NCI-H69 (cell line): ENCODE measurements at places on chromosomes 12 and 14.

DNA sequence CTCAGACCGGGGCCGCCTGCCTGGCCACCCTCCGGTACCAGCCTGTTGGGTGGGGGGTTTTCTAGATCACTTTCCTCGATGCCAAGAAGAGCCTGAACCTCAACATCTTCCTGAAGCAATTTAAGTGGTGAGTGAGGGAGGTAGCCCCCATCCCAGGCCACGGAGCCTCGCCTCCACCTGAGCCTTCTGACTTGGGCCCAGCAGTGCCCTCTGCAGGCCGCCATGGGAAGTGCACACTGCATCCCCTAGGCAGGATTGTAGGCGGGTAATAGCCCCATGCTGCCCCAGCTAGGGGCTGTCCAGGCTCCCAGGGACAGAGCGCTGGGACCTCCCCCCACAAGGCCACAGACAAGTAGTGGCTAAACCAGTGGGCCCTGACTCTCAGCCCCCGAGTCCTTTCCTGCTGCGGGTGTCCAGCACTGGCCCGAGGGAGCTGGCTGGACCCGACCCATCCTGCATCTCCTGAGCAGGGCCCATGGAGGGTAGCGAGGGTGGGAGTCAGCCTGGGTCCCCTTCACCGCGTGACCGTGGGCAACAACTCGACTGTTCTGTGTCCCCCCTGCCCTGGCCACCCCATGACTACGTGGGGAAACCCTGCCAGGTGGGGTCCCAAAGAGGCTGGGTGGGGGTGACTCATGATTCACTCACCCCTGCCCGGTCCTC lies 15.3 kb upstream of the ADSS1 start:
- DNase-seq = peak; percentile 71

DNA sequence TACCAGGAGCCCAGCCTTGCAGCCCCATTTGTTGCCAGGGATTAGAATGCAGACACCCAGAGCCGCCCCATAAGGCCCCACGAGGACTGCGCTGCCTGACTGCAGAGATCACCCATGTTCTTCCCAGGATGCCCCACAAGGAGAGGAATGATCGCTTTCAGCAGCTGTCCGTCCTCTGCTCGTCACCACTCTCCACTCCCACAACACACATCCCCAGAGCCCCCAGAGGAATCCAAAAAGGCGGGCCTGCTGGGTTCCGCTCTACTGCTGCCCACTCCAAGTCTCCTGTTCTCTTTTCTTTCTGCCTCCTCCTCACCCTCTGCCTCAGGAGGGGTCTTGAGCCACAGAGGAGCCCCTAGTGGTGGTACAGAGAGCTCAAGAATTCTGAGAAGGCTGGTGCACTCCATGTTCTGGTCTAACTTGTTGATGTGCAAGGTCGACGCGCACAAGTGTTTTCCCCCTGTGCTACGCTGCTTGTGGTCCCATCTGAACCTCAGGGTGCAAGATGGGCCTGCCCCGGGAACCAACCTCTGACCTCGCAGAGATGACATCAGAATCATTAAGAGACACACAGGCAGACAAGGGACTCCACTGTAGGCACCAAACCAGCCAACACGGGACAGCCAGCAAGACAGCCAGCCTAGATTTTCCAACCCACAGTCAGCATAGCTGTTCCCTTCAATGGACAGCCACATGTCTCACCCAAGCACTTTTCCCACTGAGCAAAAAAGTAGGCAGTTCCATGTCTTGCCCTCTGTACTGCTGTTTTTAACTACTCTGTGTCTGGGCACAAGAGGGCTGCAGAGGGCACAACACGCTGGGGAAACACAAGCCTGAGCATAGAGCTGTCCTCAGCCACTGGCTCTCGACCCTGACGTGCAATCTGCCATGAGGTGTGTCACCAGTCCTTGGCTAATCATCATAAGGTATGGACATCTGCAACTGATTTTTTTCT lies 29.9 kb downstream of the PXN start:
- peak; percentile 45 for DNase-seq

- DNase-seq = no peak
Observed at GRCh38 chr12:92124689-92125029, 21.0 kb downstream of the BTG1 start.

DNA sequence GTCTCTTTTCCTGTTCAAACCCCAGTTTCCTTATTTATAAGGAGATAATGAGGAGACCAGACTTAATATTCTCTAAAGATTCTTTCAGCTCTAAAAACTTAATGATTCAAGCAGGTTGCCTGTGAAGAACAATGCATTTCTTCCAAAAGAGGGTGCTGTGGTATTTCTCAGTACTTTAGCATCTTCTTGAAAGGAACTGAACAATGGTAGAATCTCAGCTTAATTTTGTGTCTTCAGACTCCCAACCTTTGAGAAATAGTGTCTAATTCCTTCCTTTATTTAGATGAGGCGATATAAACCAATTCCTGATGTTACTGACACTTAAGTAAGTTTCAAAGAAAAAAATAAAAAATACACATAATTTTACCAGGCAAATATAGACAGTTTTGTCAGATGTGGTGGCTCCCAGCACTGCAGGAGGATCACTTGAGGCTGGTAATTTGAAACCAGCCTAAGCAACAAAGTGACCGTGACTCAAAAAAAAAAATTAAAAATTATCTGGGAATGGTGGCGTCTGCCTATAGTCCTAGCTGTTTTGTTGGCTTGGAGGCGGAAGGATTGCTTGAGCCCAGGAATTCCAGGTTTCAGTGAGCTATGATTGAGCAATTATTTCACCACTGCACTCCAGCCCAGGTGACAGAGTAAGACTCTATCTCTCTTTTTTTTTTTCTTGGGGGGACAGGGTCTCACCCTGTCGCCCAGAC lies 76.9 kb upstream of the PSMA6 start:
- DNase-seq = peak; percentile 66

GRCh38 chr12:119375075-119375882 lies 40.8 kb downstream of the CCDC60 start:
- no peak for DNase-seq

DNA sequence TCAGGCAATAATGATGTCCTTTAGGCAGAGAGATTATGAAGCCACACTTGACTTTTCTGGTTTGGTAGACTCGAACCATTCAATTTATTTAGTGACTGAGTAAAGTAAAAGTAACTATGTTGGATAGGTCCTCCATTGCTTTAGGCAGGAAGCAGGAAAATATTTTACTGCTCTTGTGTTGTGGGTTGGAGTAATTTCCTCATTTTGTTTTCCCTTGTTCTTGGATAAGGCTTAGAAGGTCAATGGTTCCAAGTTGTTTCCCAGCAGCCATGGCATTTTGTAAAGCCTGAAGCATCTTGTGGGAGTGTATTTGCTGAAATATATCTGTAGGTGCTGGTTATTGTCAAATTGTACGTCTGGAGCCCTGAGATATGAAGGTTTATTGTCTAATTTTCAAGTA lies 161.2 kb upstream of the SLC38A2 start:
- DNase-seq = no peak

GRCh38 chr12:6090803-6091202 lies 33.7 kb downstream of the VWF start:
- no peak for DNase-seq

DNA sequence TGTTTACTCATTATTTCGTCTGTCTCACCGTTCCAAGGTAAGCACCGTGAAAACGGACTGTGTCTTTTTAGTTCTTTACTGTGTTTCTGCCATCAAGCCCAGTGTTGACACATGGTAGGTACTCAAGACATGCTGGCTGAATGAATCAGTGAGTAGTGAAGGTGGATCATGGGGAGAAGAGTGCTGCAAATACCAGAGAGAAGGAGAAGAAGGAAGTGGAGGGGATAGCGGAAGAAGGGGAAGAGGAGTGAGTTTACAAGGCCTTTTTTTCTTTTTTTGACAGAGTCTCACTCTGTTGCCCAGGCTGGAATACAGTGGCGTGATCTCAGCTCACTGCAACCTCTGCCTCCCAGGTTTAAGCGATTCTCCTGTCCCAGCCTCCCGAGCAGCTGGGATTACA lies 54.6 kb downstream of the ETV6 start:
- DNase-seq = no peak
